ENCODE measurements at places on chromosomes 4 and X. TPM values are rescaled to one million over a fixed set of nuclear protein-coding genes. Genes with fewer than 3 reads are reported as not detected.

Gene UTP3
- total RNA-seq: 31.3 TPM

Gene SPANXA1
- not detected for total RNA-seq

DNA sequence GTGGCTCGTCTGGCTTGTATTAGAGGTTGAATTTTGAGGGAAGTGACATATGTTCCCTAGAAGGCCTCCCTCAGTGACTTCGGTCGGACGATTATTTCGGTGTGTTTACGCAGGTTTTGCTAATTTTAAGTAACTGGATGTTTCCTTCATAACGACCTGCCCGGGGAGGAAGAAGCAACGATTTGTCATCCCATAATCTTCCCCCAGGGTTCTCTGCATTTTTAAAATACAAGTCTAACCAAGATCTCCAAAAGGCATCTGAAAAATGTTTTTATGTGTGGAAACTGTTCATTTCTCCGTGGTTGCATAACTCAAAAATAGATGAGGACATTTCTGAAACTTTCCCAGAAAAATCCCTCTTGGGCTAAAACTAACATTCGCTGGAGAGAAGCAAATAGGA, 195.4 kb downstream of the SHOX start:
- DNase-seq: no peak

GRCh38 chr4:127586922-127587571, 45.7 kb upstream of the INTU start:
- no peak for DNase-seq

DNA sequence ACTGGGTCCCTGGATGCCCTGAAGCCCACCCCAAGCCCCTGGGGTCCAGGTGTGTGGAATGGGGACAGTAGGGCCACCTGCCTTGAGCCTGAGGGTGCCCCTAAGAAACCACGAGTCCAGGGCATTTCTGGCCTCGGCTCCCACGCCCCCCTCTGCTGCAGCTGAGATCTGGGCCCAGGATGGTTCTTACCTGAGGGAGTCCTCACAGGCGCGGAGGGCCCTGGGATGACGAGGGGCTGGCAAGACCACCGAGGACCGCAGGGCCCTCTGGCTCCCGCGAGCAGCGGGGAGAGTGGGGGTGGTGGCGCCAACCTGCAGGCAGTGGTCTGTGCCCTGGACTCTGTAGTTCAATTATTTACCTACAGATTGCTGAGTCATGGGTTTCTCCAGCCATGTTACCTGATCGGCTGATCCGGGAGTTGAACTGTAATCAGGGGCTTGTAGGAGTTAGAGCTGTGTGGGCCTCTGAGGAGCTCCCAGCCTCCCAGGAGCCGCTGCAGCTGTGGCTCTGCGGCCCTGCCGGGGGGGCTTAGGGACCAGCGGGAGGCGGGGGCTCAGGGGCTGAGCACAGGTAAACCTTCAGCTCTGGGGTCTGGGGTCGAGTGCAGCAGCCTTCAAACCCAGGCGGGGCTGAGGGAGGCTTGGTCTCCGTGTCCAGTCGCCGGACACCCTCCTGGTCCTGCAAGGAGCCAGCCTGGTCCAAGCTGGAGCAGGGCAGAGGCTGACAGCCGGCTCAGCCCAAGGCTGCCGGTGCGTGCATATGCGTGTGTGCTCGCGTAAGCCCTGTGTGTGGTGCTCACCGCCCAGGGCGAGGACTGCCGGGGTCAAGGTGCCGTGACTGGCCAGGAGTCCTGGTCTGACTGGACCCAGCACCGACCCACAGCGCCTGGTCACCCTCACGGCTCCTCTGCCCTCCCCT, at the start of gene SLC26A1:
SLC26A1 (minus strand) TSS at position 294 of the 919 bp plus-strand sequence. CDS start 1,701 bp downstream, outside the sequence.
- no peak for DNase-seq

- DNase-seq: no peak
These were observed 33.4 kb upstream of the RBM47 start for GRCh38 chr4:40662962-40663604.

DNA sequence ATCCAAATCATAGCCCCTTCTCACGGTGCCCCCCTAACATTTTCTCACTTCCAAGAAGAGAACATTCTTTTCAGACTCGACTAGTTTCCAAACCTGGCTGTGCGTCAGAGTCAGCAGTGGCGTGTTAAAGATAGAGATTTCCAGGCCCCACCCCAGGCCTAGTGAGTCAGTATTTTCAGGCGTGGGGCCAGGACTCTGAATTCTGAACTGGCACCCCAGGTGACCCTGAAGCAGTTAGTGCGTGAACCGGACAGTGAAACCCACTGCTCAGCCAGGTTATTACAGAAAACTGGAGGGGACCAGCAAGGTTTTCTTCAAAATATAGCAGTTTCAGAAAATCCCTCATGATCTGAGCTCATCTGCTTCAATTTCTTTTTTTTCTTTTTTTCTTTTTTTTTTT, 35.0 kb upstream of the BCOR start:
- DNase-seq: peak; percentile 94

GRCh38 chrX:42952621-42953020, 174.7 kb upstream of the PPP1R2C start:
- DNase-seq: no peak

GRCh38 chr4:48554606-48555005, 64.6 kb downstream of the ZAR1 start:
- no peak for DNase-seq

DNA sequence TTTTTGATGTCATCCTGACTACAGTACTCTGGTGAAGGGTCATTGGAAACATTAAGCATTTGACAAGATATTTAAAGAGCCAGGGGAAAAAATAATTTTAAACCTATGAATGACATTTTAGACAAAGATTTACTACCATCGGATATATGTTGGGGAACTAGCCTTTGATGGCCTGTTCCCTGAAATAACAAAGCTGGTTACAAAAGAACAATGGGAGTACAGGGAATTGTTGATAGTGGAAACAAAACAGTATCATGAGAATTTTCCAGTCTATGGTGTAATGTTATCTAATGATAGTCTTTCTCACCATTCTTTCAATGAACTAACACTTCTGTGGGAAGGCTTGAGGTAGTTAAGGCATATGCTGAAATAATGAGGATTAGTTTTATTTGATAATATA, 125.9 kb upstream of the KLHL4 start:
- no peak for DNase-seq

Gene CXXC4
- total RNA-seq: 3.1 TPM

DNA sequence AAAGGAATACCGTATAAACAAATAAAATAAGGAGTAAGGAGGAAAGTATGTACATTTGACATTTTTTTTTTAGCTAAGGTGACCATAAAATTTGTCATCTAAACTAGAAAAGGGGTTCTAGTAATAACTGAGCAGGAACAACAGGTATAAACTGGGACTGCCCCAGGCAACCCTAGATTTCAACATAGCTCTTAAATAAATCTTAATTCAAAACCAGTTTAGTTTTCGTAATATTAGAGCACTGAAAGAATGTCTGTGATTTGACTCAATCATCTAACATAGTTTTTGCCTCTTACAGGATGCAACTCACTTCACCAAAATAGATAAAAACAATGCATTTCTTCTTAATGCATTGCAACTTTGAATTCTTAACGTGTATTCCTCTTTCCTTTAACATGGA, 257.7 kb downstream of the ADAMTS3 start:
- no peak for DNase-seq

GRCh38 chr4:36549252-36549651, 267.8 kb downstream of the DTHD1 start:
- DNase-seq: no peak

Gene CD99
- total RNA-seq: 469 TPM

Gene UGT2B17
- total RNA-seq: not detected

Gene ALB
- not detected for total RNA-seq

DNA sequence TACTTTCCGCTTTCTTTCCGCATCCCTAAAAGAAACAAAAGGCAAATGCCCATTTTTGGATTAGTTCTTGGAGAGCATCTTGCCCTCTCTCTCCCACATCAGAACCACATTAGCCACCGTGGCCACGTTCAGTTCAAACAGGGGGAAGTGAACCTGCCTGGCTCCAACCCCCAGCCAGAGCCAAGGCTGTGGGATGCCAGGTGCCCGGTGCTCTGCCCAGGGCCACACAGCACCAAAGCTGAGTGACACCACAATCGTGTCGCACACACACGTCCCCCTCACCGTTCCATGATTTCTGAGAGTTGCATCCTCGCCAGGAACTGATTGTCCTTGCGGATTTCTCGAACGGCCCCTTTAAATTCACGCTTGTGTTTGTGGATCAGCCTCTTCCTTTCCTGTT, 24.3 kb downstream of the NOP14 start:
- no peak for DNase-seq

GRCh38 chr4:133623847-133624246, 474.8 kb downstream of the PCDH10 start:
- DNase-seq: no peak

Gene LRAT
- total RNA-seq: 0.50 TPM

DNA sequence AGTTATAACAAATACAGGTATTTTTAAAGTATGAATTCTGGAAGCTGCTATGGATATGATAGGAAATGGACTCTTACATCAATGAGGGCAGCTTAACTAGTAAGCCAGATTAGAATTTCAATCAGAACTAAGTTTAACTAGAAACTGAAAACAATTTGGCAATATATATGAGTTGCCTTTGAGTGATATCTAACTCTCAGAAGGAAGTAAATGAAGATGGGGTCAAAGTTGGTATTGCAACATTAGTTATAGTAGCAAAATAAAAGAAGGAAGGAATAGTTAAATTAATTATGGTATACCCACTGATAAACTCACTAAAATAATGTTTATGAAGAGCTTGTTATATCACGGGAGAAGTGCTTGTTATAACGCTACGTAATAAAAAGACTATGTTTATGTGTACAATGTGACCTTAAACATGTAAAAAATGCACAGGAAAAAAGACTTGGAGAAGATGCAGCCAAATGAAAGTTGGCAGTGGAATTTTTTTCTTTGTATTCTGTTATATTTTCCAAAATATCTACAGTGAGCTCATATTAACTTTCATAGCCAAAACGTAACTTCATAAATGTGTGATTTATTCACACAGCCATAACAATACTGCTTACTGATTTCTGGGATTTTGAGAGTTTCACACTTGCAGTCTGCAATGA, 34.5 kb downstream of the PHKA2 start:
- DNase-seq: no peak

DNA sequence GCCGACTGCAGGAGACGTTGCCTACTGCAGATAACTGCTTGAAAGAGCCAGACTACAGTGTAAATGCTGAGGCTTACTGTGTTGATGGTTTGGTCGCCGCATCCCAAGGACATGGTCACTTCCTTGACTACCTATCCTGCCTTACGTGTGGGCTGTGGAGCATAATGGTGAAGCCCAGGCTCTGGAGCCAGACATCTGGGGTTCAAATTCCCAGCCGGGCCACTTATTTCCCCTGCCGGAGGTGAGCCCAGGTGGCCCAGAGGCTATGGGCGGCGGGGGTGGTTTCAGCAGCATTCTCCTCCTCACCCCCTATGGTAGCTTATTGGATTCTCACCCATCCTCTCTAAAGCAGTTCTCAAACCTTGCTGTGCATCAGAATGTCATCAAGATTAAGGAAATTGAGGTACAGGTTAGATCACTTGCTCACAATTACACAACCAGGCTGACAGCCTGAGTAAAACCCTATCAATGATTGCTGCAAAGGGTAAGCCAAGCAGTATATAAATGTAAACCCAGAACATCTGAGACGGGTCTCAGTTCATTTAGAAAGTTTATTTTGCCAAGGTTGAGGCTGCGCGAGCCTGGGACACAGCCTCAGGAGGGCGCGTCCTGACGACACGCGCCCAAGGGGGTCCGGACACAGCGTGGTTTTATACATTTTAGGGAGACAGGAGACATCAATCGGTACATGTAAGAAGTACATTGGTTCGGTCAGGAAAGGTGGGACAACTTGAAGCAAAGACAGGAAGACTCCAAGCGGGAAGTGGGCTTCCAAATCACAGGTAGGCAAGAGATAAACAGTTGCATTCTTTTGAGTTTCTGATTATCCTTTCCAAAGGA, 48.5 kb downstream of the EVC start:
- DNase-seq: no peak

GRCh38 chr4:117137145-117137544, 51.8 kb upstream of the TRAM1L1 start:
- no peak for DNase-seq

DNA sequence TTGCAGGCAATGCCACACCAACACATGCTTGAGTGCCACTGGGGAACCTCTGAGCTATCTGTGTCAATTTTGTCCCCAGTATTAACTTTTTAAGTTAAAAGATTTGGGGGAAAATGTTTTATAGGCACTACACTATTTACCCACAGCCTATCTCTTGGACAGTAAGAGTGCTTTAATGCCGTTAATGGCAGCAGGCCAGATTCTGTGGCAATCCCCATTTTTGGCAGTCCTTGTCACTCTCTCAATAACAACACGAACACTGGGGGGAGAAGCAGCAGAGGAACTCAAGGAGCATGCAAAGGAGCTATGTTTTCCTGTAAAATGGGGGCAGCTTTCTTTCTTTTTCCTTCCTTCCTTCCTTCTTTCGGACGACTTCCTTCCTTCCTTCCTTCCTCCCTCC, 168.6 kb downstream of the NSUN7 start:
- DNase-seq: no peak

DNA sequence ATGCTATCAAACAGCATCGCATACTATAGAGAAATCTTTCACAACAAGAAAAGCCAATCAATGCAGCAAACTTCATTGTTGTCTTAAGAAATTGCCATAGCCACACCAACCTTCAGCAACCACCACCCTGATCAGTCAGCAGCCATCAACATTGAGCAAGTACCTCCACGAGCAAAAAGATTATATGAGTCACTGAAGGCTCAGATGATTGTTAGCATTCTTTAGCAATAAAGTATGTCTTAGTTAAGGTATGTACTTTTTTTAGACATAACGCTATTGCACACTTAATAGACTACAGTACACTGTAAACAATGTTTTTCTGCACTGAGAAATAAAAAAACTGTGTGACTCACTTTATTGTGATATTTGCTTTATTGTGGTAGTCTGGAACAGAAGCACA, 37.8 kb upstream of the FUNDC1 start:
- DNase-seq: no peak

Gene ARHGEF6
- 15.9 TPM for total RNA-seq

Gene TMPRSS11B
- 0.83 TPM for total RNA-seq

DNA sequence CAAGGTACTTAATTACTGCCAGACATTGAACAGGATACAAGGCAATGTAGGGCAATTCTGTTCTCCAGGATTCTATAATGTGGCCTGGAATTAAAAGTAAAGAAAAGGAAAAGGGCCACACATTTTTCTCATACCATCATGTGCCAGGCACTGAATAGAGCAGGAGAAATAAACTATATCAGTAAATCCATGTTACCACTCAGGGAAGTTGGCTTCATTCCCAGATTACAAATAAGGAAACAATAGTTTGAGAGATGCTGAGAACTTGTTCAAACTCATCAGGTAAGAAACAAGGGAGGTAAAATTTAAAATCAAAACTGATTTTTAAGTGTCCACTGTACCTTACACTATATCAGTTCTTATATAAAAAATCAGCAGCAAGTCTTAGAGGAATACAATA, 645.0 kb upstream of the ATOH1 start:
- DNase-seq: no peak

- no peak for DNase-seq
These were observed 174.1 kb downstream of the RBMX2 start for GRCh38 chrX:130575831-130576389.

DNA sequence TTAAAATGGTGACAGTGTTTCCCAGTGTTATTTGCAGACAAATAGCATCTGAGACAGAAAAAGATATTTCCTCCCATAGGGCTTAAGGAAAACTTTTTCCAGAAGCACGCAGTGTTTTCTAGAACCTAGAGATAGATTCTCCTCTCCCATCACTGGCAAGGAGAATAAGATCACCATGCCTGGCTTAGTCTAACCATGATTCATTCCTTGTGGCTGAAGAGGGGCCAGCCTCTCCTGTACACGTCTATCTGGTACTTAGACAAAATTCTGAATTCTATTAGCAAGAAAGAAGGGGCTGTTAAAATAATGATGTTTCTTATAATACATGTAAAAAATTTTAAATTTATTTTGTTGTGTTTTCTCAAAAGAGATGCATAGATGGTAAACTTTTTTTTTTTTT, 296.1 kb upstream of the LDB2 start:
- DNase-seq: no peak

GRCh38 chr4:183766140-183766539, 107.0 kb downstream of the TRAPPC11 start:
- DNase-seq: no peak

All from esophagus muscularis mucosa (tissue), 4 donors.